Naive thymus-derived CD8-positive, alpha-beta T cell (primary cell): ENCODE measurements at places on chromosomes 16 and 17.

DNA sequence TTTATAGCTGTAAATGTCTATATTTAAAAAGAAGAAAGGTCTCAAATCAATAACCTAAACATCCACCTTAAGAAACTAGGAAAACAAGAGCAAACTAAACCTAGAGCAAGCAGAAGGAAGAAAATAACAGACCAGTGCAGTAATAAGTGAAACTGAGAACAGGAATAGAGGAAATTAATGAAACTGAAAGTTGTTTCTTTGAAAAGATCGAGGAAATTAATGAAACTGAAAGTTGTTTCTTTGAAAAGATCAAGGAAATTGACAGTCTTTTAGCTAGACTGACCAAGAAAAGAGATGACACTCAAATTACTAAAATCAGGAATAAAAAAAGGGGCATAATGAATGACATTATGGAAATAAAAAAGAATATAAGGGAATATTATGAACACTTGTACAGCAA is 46.4 kb downstream of the SLFN5 start:
- peak overlapping the region; percentile 62 for H3K4me3 ChIP-seq
- H3K27me3 ChIP-seq: no peaks in the 10 kb centered on the region
- H3K27ac ChIP-seq: peak overlapping the region; percentile 87
- H3K4me1 ChIP-seq: peaks cover 48% of the 10 kb centered on the region
- no peaks in the 10 kb centered on the region for H3K36me3 ChIP-seq
- DNase-seq: no peak

GRCh38 chr17:21173543-21173942 is 40.4 kb downstream of the TMEM11 start:
- no peak overlapping the region for H3K4me3 ChIP-seq
- H3K27me3 ChIP-seq: no peaks in the 10 kb centered on the region
- peaks cover 6% of the 10 kb centered on the region for H3K4me1 ChIP-seq
- no peak for DNase-seq
- H3K27ac ChIP-seq: no peak overlapping the region

GRCh38 chr17:78842881-78843565 is 2.4 kb upstream of the USP36 start:
- H3K27me3 ChIP-seq: no peaks in the 10 kb centered on the region
- H3K4me3 ChIP-seq: no peak overlapping the region
- peak; percentile 34 for DNase-seq
- H3K36me3 ChIP-seq: no peaks in the 10 kb centered on the region

DNA sequence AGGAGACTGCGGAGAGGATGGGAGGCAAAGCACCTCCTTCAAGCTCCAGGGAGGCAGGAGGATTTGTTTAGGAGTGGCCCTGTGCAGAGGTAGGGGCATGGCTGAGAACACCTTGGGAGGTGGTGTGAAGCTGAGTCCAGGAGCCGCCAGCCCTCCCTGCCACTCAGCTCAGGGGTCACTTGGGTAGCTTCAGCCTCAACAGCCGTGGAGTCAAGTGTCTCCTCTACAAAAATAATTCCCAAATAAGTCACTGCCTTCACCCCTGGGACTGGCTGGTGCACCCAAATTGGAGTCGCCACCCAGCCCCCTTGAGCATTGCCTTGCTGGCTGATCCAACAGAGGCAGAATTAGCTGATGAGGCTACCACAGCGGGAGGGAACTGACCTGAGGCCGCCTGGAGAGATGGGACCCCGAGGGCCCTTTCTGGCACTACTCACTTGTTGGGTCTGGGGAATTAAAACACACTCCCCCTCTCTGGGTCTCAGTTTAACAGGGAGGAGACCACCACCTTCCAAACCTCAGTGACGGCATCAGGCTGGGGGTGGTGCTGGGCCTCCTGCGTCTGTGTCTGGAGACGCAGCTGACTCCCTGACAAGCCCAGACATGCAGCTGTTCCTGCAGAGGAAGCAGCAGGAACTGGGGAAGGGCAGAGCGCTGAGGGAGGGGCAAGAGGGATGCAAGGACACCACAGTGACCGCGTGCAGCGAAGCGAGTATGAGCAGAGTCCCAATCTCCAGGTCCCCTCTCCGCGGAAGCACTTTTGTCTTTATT is 87.9 kb upstream of the TOB1 start:
- DNase-seq: no peak
- H3K36me3 ChIP-seq: no peaks in the 10 kb centered on the region
- H3K4me1 ChIP-seq: peaks cover 5% of the 10 kb centered on the region

DNA sequence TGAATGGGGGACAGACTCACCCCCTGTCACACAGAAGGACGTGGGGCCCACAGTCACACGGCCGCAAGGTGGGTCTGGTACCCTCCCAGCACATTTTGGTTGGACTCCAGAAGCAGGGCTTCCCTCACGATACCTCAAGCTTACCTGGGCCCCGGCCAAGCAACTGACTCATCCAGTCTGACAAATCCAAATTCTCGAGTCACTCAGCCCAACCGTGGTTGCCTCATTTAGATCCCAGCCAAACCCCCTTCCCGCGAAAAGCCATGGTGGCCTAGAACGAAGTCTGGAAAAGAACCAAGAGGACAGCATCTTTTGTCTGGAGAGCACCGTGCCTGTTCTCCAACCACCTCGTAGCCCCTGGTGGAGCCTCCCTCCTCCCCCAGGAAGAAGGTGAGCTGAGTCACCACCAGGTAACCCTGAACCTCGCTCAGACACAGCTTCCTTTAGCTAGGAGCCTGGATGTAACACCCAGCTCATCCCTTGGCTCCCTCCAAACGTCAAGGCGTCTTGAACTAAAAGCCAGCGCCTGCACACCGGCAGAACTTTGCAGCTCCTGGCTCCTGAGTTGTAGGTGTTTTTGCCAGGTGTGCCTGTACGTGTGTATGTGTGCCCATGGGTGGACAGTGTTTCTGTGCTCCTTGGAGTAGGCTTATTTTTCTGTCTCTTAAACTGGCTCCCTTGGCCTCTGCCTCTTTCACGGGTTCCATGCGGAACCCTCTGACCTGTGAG is 78.9 kb downstream of the CMIP start:
- no peak overlapping the region for H3K27ac ChIP-seq
- H3K4me1 ChIP-seq: peaks cover 44% of the 10 kb centered on the region
- no peaks in the 10 kb centered on the region for H3K36me3 ChIP-seq
- H3K27me3 ChIP-seq: no peaks in the 10 kb centered on the region

DNA sequence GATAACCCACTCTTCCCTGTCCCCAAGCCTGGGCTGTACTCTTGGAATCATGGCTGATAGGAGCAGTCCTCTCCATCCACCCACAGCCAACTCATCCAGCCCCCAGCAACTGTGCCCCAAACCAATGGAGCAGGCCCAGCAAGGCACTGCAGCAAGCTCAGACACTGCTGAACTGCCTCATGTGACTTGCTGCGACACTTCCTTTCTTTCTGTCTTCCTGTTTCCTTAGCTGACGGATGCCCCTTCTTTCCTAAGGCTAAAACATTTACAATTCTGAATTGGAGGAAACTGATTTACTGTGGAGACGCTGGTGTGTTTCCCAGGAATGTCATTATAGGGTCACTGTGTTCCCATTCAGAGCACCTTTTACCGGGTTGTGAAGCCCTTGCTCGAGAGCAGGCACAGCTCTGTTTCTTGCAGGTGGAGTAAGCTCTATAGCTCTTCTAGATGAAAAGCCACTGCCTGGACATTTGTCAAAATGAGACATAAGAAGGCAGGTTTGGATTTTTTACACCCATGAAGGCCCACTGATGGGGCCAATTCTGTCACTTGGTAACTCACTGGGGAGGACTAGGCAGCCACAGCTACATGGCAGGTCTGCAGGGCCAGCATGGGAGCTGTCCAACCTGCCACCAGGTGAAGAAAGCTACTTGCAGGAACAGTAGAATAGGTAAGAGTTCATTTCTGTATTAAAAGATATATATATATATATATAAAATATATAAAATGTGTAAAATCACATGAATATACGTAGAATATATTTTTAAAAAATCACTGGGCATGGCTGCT is 27.4 kb downstream of the TMEM11 start:
- H3K27ac ChIP-seq: peak overlapping the region; percentile 14
- no peak for DNase-seq
- peaks cover 5% of the 10 kb centered on the region for H3K4me1 ChIP-seq
- H3K4me3 ChIP-seq: no peak overlapping the region
- peaks cover 64% of the 10 kb centered on the region for H3K36me3 ChIP-seq
- no peaks in the 10 kb centered on the region for H3K27me3 ChIP-seq

- H3K4me3 ChIP-seq: no peak overlapping the region
- no peaks in the 10 kb centered on the region for H3K4me1 ChIP-seq
- DNase-seq: no peak
Measured at GRCh38 chr17:71192039-71192555, 928.7 kb upstream of the SOX9 start.

DNA sequence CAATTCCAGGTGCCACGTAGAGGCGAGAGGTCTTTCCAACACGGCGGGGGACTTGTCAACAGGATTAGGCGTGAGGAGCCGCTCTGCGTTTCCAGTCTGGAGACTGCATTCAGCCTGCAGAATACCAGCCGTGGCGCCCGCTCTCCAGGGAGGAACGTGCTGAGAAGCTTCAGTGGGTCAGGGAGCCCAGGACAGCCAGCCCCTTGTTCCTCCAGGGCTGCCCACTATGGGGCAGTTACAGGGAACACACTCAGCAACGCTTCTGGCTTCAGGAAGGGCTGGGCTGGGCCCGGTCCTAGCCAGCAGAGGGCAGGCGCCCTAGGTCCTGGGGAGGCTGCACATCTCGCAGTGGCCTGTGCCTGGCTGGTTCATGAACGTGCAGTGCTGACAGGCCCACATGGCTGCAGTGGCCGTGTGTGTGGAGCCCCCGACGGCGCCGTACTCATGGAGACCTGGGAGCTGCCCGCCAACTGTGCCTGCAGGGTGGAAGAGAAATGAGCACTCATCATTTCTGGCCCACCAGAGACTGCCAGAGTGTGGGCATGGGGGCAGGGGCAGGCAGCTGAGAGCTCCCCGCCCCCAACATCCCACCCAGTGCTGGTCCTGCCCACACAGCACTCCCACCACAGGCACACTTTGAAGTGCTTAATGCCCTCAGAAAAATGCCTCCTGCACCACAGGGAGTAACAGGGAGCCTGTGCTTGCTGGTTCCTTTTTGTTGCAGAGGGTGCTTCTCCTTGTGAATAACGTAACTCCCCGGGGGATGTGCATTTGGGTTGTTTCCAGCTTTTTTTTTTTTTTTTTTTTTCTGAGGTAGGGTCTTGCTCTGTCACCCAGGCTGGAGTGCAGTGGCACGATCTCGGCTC is 7.0 kb upstream of the FAAP100 start:
- H3K36me3 ChIP-seq: no peaks in the 10 kb centered on the region
- DNase-seq: no peak
- H3K27me3 ChIP-seq: no peaks in the 10 kb centered on the region
- no peaks in the 10 kb centered on the region for H3K4me1 ChIP-seq
- no peak overlapping the region for H3K4me3 ChIP-seq
- H3K27ac ChIP-seq: no peak overlapping the region

DNA sequence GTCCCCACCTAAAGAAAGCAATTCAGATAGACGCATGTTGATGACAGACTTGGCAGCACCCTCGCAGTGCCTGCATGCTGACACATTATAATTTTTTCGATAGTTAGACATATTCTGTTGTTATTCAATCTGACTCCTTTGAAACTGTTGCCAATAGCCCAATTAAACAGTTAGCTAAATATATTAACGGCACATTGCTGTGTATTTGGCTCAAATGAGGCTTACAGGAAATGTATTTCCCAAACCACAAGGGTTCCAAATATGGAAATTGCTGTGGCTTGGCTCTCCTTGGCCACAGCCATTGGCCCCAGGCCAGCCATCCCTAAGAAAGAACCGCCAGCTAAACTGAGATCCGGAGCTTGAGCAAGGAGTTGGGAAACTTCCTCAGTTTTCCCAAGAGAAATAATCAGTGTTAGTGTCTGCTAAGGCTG is 31.1 kb downstream of the C16orf82 start:
- no peak overlapping the region for H3K4me3 ChIP-seq
- peaks cover 36% of the 10 kb centered on the region for H3K27me3 ChIP-seq
- H3K27ac ChIP-seq: no peak overlapping the region

DNA sequence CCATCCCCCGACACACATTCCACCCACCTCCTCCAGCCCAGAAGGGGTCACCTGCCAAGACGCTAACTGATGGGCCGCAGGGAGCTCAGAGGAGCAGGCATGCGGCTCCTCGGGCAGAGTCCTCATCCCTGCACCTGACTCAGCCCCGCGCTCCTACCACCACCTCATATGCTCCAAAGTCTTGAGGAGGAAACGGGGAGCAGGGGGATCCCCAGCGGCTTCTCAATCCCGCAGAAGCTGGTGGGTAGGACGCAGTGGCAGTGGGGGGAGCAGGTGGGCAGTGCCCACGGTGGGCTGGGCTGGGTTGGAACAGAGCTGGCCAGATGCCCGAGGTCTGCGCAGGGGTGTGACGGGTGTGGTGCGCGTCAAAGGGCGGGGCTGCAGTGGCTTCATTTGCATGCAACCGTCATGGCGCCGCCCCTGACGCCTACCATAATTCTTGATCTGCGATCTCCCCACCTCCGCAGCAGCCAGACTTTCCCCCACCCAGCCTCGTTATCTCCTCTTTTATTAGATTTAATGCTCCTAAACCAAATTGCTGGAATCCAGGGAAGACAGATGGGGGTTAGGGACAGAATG is 39.0 kb upstream of the EMP2 start:
- H3K27me3 ChIP-seq: peaks cover 23% of the 10 kb centered on the region
- H3K4me3 ChIP-seq: no peak overlapping the region
- H3K27ac ChIP-seq: no peak overlapping the region
- no peaks in the 10 kb centered on the region for H3K36me3 ChIP-seq

DNA sequence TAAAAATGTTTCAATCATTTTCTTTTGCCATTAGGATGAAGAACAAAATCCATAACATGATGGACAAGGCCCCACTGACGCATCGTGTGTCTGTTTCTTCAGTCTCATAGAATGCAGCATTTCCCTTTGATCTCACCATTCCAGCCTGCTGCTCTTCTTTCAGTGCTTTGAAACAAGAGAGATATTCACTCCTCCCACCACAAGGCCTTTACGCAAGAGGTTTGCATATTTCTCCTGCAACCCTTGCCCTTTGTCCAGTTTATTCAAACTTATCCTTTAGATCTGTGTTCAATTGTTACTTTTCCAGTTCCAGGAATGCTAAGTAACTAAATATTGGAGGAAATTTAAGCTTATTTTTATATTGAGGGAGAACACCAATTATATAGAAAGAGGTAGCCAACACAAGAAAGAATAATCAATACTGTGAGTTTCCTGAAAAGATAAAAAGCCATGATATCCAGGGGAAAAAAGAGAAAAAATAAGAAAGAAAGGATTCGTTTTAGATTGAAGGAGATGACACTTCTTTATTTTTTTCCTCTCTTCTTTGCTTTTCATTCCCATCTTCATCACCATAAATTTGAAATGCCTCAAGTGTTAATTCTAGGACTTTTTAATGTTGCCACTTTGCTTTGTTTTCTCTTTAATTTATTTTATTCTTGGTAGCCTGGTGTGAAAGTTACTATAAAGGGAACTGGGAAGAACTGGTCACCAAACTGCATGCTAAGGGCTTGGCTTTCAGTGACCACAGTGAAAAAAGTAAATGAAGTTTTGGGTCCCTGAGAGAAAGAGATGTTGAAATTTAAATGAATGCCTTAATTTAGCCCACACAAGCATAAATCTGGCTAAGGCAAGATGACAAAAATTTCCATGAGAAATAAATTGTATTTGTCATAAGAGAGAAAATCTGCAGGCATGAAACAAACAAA is 102.1 kb downstream of the KIF2B start:
- no peaks in the 10 kb centered on the region for H3K27me3 ChIP-seq
- H3K36me3 ChIP-seq: no peaks in the 10 kb centered on the region
- no peak for DNase-seq
- no peaks in the 10 kb centered on the region for H3K4me1 ChIP-seq
- H3K27ac ChIP-seq: no peak overlapping the region
